ENCODE measurements at places on chromosomes 1 and 21.

- DNase-seq = no peak
Observed at GRCh38 chr1:110639724-110640386, 33.7 kb upstream of the KCNA2 start.

DNA sequence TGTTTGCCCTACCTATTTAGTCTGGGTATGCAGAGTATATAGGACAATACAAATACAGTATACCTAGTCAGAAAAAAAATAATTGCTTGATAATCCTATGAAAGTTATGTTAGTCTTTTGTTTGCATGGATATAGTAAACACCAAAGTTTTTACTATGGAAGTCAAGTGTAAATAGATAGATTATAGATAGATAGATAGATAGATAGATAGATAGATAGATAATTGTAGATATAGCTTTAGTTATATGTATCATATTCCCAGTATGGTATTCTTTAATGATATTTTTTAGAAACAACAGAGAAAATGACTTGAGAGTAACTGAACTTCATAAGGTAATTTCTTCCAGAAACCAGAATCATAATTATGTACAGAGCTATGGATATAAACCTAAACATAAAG, 158.2 kb downstream of the NCAM2 start:
- DNase-seq = no peak

DNA sequence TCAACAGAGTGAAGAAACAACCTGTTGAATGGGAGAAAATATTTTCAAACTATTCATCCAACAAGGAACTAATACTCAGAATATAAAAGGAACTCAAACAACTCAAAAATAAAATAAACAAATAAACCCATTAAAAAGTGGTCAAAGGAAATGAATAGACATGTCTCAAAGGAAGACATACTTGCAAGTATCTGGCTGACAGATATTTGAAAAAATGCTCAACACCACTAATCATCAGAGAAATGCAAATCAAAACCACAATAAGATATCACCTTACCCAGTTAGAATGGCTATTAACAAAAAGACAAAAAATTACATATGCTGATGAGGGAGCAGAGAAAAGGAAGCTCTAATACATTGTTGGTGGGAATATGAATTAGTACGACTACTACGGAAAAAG, 38.2 kb downstream of the TNFSF4 start:
- no peak for DNase-seq

DNA sequence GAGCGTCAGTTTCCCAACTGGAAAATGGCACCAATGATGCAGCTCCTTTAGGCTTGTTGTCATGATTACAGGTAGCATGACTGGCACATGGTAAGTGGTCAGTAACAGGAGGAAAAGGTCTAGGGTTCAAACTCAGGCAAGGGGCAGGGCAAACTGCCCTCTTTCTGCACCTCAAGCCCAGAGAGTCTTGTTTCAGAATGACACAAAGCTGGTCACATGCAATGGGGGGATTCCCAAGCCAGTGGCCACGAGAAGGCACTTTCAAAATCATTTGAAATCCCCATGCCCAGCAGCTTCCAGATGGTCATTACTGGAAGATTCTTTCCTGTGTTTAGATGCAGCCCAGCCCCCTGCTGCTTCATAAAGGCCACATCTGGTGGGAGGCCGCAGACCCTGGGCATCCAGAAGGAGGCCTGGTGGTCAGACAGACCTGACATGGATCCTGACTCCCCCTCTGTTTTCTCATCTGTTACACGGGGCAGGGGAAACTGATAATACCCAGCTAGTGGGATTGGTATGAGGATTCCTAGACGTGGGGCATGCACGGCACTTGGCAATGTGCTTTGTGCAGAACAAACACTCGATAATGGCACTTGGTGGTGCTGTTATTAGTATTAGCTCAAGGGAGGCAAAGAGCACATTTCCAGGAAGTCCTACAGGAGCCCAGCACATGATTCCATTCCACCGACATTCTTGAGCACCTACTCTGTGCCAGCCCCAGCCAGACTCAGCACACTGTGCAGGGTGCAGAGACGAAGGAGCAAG, 6.9 kb upstream of the PLA2G2D start:
- DNase-seq = no peak

- DNase-seq = no peak
Observed at GRCh38 chr1:198102454-198102827, 54.4 kb upstream of the NEK7 start.

DNA sequence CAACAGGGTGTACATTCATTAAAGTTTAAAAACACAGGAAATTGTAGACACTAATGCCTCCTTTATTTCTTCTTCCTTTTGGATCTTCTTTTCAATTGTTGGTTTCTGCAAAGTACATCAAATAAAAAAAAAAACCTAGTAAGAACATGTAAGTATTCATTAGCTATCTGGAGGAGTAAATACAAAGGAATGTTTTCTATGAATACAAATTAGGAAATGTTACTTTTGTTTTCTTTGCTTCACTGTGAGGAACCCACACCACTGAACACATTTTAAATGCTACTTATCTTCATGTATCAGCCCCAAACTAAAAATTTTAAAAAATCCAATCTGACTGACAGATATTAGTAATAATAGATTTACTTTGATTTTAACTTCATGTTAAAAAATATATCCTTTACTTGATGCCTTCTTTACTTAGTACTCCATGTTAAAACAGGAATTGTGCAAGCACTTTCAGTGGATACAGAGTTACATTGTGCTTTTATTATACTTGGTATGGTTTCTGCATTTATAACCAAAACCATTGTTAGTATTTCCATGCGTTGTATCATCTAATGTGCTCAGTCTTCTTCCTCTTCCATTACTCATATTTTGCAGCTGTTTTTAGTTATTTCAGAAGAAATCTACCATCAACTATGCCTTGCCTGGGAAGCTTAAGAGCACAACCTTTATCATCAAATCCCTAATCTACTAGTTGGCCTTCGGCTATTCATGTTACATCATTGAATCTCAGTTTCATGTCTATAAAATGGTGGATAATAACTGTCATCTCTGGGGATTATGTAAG, 236.9 kb upstream of the DPYD start:
- no peak for DNase-seq

DNA sequence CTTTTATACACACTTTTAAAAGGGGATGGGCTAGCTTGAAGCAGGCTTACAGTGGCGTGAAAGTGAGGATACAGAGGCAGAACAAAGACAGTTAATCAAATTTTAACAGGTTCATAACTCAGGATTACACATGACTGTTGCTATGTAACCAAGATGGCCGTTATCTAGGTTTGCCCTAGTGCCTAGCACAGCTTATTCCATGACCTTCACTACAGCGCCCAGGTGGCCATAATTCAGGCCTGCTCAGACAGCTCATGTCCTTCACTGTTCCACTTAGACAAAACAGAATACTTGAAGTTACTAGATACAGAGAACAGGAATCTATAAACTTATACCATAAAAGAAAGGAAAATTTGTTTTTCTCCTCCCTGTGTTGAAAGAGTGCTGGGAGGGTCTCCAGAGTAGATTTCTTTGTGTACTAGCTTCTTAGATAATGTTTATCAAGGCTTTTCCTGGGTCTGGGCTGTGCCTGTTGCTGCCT, 6.2 kb upstream of the SPRR2F start:
- DNase-seq = no peak

- no peak for DNase-seq
Observed at GRCh38 chr1:13661539-13661938, 38.4 kb upstream of the PRDM2 start.

DNA sequence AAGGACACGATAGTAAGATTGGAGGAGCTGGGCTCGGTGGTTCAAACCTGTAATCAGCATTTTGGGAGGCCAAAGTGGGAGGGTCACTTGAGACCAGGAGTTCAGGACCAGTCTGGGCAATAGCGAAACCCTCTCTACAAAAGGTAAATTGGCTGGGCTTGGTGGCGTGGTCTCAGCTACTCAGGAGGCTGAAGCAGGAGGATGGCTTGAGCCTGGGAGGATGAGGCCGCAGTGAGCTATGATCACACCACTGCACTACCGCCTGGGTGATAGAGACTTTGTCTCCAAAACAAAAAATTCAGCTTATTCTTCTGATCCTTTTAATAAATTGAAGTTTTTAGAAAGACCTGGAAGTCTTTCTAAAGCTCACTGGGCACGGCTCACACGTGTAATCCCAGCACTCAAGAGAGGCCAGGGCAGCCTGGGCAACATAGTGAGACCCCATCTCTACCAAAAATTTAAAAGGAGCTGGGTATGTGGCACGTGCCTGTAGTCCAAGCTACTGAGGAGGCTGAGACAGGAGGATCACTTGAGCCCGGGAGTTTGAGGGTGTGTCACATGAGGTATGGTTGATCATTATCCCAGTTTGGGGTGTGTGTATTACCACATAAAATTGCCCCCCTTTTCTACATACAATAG, 15.3 kb downstream of the MASP2 start:
- DNase-seq = no peak

DNA sequence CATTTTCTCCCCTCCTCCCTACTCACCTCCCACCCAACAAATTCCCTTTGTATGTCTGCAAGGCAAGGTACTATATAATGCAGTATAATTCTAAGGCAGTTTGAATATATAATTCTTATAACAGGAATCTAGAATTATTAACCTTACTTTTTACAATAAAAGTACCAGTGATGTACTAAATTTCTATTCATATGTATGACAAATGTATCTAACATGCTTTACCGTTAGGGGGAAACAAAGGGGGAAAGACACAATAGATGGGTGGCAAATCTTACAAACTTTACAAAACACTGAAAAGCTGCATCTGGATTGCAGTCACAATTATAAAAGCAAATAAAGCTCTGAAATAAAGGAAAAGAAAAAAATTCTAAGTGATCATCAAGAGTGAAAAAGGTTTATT, 2.3 kb downstream of the PIK3R3 start:
- DNase-seq = no peak

DNA sequence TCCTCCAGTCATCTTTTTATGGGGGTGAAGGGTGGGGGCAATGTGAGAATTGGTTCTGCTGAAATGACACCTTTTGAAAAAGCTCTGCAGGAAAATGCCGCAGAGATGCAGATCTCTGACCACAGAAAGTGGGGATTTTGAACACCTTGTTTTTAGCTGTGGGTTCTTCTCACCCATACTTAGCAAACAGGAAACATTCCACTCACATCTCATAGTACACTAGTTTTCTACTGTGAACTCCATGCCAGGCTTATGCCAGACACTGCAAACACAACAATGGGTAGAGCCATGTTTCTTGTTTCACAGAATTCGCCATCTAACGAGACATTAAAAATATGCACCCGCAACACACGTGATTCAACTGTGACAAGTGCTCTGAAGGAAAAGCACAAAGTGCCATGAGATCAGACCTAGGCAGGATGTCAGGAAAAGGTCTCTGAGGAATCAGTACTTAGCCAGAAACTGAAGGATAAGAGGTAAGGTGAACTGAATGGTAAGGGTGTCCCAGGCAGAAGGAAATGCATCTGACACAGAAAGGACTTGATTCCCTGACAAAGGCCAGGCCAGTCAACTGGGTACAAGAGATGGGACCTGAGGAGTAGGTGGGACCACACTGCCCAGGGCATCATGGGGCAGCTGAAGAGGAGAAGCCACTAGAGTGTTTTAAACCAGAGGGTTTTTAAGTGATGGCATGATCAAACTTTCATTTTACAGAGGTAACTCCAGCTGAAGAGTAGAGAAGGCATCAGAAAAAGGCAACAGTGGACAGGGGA, 83.8 kb upstream of the JAK1 start:
- DNase-seq = no peak

DNA sequence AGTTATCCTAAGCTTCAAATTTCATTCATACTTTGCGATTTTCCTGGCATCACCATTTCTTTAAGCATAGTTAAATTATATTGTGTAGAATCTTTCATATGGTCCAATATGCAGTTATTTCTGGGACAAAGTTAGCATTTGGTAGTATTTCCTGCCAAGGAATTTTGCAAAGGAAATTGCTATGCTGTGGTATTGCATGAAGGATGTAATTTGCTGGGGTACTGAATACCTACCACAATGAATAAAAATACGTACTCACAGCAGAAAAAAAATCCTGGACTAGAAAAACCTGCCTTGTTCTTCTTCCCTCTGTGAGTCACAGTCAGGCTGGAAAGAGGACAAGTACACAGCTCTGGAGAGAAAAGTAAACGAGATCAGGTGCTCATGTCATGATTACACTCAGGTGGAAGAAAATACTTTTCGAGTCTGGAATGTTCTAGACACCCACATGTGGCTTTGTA, 241.2 kb downstream of the PTBP2 start:
- DNase-seq = no peak

GRCh38 chr1:20624709-20625108, 8.5 kb upstream of the PINK1 start:
- no peak for DNase-seq

- DNase-seq = no peak
Observed at GRCh38 chr1:32764826-32765569, 52.2 kb downstream of the YARS1 start.

DNA sequence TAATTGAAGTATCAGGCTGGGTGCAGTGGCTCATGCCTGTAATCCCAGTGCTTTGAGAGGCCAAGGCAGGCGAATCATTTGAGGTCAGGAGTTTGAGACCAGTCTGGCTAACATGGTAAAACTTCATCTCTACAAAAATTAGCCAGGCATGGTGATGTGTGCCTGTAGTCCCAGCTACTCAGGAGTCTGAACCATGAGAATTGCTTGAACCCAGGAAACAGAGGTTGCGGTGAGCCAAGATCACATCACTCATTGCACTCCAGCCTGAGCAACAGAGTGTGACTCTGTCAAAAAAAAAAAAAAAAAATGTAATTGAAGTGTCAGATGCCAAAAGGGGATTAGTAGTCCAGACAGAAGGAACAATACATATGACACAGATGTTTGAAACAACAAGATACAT, 56.7 kb downstream of the SLC44A5 start:
- DNase-seq = no peak

DNA sequence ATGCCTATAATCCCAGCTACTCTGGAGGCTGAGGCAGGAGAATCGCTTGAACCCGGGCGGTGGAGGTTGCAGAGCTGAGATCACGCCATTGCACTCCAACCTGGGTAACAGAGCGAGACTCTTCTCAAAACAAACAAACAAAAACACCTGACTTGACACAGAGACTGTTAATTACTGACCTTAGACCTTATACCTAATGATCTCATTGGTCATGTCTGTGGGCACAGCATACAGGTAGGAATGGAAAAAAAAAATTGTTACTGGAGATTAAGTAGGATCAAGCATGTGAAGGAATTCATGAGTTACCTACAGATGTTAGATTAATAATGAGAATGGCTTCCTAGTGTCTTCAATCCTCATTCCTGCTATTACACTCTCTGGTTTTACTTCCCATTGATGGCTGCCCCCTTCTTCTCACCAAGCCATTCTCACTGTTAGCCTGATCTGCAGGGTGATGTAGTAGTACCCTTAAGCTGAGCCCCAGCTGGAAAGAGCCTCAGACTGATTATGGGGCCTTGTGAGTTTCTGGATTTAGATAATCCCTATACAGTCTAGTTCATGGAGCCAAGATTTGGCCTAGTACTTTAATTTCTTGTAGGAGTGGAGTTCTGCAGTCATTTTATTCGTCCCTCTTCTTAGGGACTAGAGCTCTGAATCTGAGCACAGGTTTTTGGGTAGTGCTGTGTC, 8.8 kb downstream of the TBCE start:
- no peak for DNase-seq

DNA sequence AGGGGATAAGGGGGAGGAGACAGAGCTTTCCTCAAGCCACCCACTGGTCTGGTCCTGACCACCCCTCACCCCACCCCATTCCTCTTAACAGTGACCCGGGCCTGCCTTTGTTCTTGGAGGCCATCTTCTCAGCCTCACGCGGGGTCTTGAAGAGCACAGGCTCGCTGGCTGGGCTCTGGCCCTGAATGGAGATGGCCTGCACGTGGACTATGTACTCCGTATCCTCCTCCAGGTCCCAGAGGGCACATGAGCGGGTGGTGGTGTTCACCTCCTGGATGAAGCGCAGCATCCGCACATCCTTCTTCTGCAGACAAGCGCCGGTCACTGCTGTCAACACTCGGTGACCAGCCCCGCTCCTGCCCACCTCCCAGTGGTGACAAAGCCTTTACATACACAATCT, 2.6 kb downstream of the FNDC5 start:
- DNase-seq = no peak

Data from NCI-H510A (cell line).